ENCODE measurements at places on chromosomes 3 and 15.

DNA sequence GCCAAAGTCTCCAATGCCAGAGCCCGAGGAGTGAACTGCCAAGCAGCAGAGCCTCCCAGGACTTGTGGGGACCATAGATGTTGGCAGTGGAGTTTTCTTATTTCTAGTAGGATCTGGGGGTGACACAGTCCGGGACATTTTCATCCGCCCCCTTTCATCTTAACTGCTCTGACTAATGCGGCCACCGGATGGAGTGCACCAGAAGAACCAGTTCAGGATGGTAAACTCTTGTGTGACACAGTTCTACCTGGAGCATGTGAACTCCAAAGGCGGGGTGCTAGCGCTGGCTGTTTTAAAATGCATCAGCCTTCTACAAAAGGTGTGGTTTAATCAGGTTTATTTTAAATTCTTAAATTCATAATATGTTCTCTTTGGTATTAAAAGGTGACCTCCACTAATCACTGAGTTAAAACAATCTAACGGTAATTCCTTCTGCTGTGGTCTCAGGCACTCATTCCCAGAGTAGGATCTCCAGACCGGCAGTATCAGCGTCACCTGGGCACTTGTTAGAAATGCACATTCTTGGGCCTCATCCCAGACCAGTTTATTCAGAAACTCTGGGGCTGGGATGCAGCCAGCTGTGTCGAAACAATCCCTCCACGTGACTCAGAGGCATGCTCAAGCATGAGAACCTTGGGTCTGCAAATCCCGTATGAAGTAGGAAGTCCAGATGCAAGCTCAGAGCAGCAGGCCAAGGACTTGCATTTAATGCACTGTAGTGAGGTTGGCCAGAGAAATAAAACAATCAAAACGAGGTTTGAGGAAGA lies 105.5 kb downstream of the GABRB3 start:
- DNase-seq, result no peak

- no peak for DNase-seq
These were observed 31.3 kb downstream of the THSD4 start for GRCh38 chr15:71146580-71146982.

GRCh38 chr3:104886220-104886995 lies 480.3 kb upstream of the ALCAM start:
- peak; percentile 33 for DNase-seq

- DNase-seq, result no peak
These were observed 60.3 kb downstream of the DIPK2A start for GRCh38 chr3:144031938-144032337.
